ENCODE measurements at places on chromosomes 5 and 9. TPM values are rescaled to one million over a fixed set of nuclear protein-coding genes. Genes with fewer than 3 reads are reported as not detected.
A peak's percentile ranks its signal among the peaks of the same experiment; 100 is the strongest.

Gene ISL1
- not detected for total RNA-seq

Gene SOX30
- total RNA-seq: not detected

Gene LVRN
- 0.20 TPM for total RNA-seq

Gene C6
- not detected for total RNA-seq

Gene DIPK1B
- total RNA-seq: not detected

Gene TAF11L5
- total RNA-seq: not detected

Gene PCDHB3
- 0.12 TPM for total RNA-seq

Gene AFAP1L1
- 14.3 TPM for total RNA-seq

Gene ZNF474
- 0.24 TPM for total RNA-seq

DNA sequence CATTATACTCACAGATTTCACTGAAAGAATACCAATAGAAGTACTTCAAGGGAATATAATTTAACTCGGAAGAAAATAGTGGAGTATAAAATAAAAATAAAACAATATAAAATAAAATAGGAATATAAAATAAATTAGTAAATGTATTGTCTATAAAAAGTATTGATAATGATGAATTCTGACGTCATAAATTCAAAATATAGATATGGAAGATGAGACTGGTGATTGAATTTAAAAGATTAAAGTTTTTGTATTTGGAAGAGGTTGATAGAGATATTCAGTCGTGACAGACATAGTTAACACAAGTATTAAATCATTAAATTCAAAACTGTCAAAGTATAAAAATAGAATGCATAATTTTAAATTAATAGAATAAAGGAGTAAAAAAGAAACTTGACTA, 964.9 kb upstream of the C9orf72 start:
- DNase-seq: no peak

- DNase-seq: no peak
Observed at GRCh38 chr5:156469636-156470035, 142.7 kb downstream of the SGCD start.

DNA sequence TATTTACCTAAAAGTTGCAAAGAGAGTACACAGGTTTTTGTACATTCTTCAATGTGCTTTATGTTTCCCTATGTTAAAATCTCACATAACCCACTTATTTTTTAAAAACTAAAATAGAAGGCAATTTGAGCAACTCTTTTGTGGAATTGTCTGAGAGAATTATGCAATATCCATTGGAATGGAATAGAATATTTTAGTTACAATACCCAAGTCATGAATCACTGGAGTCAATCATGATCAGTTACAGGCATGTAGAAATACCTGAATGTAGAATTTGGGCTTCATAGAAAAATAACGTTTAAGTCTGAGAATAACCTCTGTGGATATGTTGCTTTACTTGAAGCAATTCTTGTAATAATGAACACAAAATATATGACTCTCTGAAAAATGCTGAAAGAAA, 143.3 kb downstream of the FGF10 start:
- no peak for DNase-seq

DNA sequence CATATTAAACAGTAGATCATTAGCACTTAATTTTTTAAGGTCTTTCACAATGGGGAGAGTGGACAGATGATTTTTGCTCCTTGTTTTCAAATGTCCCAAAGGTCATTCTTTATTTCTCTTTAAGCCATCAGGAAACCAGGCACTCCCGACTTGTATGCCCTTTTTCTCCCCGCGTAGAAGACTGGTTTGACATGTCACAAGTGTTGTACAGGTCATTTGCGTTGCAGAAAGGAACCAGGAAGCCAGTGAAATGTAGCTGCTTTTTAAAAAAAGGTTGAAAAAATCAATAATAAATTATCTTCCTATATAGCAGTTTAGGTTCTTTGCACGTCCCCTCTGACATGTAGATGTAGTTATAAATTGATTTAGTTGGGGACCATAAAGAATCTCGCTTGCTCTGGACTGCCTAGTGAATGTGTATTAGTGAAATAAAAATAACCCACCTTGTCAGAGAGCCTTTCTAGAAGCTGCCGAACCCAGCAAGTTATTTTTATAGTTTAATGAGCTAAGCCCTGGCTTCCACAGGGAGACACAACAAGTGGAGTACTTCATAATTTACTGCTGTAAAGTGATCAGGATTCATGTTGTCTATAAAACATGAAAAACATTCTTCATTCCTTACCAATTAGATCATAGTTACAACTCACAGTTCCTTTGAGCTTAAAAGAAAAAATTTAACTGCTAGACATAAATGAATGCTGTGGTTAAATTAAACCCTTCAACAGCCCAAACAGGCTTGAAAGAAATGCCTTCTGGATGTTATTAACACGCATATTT, 404.6 kb downstream of the CSNK1G3 start:
- peak; percentile 80 for DNase-seq

DNA sequence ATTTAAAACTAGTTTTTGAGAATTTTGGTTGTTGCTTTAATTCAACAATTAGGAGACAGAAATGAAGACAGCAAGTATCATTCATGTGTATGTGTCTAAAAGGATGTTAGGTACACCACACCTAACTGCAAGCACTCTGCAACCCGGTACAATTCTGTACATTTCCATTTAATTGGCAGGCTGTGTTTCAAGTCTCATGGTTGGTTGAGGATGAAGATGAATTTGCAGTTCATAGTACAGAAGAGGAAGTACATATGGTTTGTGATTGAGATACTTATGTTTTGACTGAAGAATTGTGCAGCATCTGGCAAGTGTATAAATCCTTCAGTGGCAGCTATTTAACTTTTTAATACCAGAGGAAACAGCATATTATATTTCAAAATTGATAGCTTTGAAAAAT, 628.7 kb upstream of the ZNF608 start:
- no peak for DNase-seq

DNA sequence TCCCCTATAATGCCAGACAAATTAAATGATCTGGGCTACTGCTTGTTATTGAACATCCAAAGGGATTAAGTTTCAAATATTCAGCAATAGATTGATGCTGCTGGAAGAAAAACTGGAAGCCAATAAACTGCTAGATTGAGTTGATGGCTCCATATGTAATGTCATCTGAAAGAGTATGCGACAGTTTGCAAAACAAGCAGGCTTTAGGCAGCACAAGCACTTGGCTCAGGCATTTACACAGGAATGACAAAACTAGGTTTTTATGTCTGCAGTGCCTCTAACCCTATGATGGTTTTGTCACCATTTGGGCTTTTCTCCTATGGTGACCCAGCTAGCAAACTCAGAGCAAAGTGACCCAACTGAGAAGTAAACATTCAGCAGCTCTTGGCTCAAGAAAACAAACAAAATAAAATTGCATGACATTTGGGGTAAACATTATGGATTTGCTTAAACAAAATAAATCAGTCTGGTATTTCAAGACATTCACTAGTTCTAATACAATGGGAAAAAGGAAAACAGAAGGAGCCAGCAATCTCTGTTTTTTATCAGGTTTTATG, 978.5 kb downstream of the DTWD2 start:
- no peak for DNase-seq

GRCh38 chr5:16554110-16554509, 62.7 kb downstream of the RETREG1 start:
- DNase-seq: no peak

DNA sequence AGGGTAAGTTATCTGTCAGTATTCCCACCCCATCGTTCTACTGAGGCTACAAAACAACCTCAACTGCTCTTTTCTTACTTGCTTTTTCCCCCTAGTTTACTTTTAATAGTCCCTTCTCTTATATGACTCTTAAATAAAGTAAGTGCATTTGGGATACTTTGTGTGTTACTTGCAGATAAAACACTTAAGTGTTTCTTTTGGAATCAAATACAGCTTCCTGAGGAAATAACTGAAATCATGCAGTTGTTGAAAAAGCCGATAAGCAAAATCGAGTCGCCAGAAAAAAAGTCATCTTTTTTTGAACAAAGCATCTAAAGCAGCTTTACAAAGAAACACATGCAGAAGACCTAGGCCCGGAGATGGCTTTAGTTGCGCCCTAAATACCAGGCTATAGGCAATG, 53.5 kb upstream of the EPB41L4A start:
- DNase-seq: no peak

GRCh38 chr9:24398466-24398865, 147.2 kb downstream of the IZUMO3 start:
- no peak for DNase-seq

GRCh38 chr9:6055216-6055615, 39.8 kb upstream of the RANBP6 start:
- DNase-seq: peak; percentile 73

- DNase-seq: no peak
Observed at GRCh38 chr9:111186021-111186530, 143.9 kb downstream of the OR2K2 start.

DNA sequence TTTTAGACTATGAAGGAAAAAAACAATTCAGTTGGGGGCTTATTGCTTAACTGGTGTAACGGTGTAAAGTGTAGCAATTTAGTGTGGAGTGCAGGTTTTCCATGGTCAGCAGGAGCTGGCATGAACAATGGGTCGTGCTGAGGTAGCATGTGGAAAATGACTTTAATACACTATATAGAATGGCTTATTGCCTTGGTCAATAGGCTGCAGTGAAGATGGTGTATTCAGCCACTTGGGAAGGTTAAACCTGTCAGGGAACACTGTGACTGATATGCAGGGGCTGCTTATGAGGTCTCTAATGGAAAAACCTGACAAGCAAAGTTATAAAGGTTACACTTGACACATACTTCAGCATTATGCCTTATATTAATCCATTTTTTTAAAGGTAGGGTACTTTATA, 764.7 kb upstream of the ARRDC3 start:
- no peak for DNase-seq

DNA sequence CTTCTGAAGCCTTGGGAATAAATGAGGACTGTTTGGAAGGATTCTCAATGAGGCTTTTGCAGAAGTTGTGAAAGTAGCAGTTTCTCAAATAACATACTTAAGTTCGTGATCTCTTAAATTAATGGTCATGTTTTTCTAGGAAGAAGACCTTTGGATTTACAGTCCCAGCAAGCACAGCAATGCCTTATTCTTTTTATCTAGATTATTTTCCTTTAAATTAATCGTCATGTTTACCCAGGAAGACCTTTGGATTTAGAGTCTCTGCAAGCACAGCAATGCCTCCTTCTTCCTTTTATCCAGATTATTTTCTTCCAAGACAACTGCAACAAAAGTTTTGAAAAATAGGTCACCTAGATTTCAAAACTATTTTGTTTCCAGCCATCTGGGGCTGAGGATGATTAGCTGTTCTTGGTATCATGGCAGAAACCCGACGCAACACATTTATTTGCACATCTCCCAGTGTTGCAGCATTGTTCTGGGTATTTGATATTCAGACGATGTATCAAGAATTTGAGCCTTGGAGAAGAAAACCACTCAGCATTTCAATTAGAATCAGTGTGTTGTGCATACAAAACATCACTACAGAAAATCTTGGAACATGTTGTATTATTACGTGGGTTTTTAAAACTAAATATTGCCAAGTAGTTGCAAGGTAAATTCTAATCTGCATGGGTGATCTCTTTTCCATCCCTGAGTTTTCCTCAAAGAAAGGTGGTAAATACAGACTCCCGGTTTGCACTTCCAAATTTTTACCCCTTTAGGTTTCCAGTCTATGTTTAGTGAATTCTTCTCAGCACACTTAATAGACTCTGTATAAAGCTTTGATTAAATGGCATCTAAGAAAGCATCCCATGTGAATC, 50.9 kb downstream of the JAKMIP2 start:
- no peak for DNase-seq

- DNase-seq: no peak
Observed at GRCh38 chr5:162227075-162227474, 159.5 kb downstream of the GABRG2 start.

DNA sequence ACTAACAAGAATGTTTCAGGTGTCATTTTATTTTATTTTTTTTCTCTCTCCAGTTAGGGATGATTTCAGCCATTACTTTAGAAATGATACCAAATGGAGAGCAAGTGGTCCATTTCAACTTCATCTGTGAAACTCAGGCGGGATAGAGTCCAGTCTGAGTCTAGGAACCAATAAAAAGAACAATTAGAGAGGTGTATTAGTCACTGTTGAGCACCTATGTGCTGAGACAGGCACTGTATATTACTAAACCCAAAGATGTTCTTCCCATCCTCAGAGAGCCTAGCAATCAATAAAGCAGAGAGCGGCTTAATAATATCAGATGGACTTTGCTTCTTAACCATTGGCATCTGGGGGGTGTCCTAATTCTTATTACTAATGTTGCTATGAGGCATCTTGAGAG, 410.3 kb upstream of the SLC24A2 start:
- DNase-seq: no peak

DNA sequence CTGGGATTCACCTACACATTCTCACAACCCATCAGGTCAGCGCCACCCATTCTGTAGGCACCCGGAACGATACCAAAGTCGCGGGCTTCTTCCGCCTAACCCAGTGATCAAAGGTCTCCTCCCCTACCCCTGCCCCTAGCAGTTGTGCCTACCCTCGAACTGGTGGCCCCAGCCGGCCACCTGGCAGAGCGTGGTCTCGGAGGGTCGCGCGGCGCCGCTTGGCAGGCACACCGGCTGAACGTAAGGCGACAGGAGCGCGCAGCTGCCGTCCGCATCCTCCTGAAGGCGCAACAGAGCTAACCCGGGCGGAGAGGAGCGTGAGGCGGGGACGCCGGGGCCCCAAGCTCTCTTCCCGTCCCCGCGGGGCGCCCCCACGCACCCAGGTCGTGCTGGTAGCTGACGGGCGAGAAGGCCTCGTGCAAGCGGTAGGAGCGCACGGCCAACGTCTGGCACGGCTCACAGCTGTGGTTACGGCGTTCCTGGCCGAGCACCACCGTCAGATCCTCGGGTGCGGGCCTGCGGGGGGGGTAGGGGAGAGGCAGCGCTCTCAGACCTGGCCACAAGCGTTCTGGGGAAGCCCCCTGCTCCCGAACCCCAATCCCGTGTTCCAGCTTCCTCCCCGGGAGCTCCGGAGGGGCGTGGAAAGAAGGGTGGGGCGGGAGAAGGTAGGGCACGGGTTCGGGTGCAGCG, 2.8 kb upstream of the PFN3 start:
- DNase-seq: peak; percentile 15

DNA sequence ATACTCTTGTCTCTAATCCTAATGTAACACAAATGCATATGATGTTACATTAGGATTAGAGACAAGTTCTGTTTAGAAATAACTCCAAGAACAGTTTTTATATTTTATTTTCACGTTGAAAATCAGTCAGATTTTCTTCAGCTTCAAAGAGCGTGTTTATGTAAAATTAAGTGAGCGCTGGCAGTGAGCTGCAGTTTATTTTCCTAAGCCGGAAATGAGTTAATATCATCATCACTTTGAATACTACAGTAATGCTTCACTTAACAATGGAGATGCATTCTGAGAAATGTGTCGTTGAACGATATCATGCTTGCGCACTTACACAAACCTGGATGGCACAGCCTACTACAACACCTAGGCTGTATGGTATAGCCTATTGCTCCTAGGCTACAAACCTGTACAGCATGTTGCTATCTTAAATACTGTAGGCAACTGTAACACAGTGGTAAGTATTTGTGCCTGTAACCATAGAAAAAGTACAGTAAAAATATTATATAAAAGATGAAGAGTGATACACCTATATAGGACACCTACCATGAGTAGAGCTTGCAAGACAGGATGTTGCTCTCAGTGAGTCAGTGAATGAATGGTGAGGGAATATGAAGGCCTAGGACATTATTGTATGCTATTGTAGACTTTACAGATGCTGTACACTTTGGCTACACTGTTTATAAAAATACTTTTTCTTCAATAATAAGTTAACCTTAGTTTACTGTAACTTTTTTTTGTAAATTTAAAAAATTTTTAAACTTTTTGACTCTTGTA, 65.9 kb upstream of the C5orf46 start:
- DNase-seq: no peak

- no peak for DNase-seq
Observed at GRCh38 chr5:133756756-133757155, 144.4 kb upstream of the FSTL4 start.

GRCh38 chr9:69324549-69325401, at the start of gene ENTREP1:
ENTREP1 (plus strand) TSS chr9:69325215; CDS start chr9:69325310, 95 bp downstream.
- peak; percentile 32 for DNase-seq

- no peak for DNase-seq
Observed at GRCh38 chr5:14407746-14408175, 173.8 kb upstream of the OTULINL start.
